ENCODE measurements at places on chromosomes 7 and 10.
A peak's percentile ranks its signal among the peaks of the same experiment; 100 is the strongest.

GRCh38 chr7:92973293-92973731 lies 136.9 kb upstream of the CDK6 start:
- H3K27me3 ChIP-seq, result no peaks in the 10 kb centered on the region
- H3K36me3 ChIP-seq, result no peaks in the 10 kb centered on the region
- H3K27ac ChIP-seq, result no peak overlapping the region
- H3K4me1 ChIP-seq, result no peaks in the 10 kb centered on the region
- no peak for DNase-seq

- H3K4me1 ChIP-seq, result no peaks in the 10 kb centered on the region
- no peak overlapping the region for H3K4me3 ChIP-seq
- no peak overlapping the region for H3K27ac ChIP-seq
- H3K27me3 ChIP-seq, result no peaks in the 10 kb centered on the region
- H3K36me3 ChIP-seq, result no peaks in the 10 kb centered on the region
Measured at GRCh38 chr7:85567983-85568382, 381.1 kb upstream of the SEMA3D start.

- peak overlapping the region; percentile 55 for H3K27ac ChIP-seq
- no peaks in the 10 kb centered on the region for H3K36me3 ChIP-seq
- no peak for DNase-seq
- H3K4me3 ChIP-seq, result no peak overlapping the region
Measured at GRCh38 chr7:128383776-128384175, 22.3 kb upstream of the PRRT4 start.

DNA sequence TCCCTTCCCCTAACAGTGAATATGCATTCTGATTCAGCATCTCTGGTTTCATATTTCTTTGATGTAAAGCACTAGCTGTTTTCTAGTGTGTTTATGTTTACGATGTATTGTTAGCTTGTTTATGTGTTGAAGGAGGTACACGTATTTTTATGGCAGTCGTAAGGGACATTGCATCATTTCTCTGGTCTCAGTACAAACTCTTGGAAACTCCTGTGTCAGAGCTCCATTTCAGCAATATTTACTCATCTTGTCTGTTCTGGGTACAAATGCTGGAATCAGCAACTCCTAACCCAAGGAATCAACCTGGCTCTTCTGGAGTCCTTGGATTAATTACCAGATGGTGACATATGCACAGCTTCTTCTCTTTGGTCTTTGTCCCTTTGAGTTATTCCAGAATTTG lies 270.0 kb upstream of the PLXDC2 start:
- no peaks in the 10 kb centered on the region for H3K27me3 ChIP-seq
- no peak overlapping the region for H3K4me3 ChIP-seq
- H3K36me3 ChIP-seq, result no peaks in the 10 kb centered on the region

DNA sequence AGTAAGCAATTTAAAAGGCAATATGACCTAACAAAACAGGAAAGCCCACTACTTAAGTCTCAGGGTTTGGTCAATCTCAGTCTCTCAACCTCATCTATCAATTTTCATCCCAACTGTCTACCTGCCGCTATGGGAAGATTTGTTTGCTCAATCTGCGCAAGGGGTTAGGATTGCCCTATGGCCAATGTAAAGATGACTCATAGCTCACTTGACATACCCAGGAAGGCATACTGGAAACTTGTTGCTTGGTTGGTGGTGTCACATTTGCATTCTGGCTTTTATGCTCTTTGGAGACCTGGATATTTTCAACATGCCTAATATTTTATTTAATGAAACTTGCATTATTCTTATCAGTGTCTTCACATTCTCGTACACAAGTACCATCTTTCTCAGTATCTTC lies 78.1 kb upstream of the TMEM196 start:
- H3K4me1 ChIP-seq, result no peaks in the 10 kb centered on the region
- H3K27ac ChIP-seq, result no peak overlapping the region
- H3K4me3 ChIP-seq, result no peak overlapping the region
- no peaks in the 10 kb centered on the region for H3K27me3 ChIP-seq

- no peaks in the 10 kb centered on the region for H3K4me1 ChIP-seq
- DNase-seq, result no peak
- no peak overlapping the region for H3K27ac ChIP-seq
- no peak overlapping the region for H3K4me3 ChIP-seq
- no peaks in the 10 kb centered on the region for H3K27me3 ChIP-seq
Measured at GRCh38 chr10:121460733-121461132, 137.5 kb downstream of the FGFR2 start.

GRCh38 chr7:81007051-81007450 lies 88.2 kb upstream of the SEMA3C start:
- DNase-seq, result no peak
- H3K4me3 ChIP-seq, result no peak overlapping the region
- no peaks in the 10 kb centered on the region for H3K27me3 ChIP-seq
- no peak overlapping the region for H3K27ac ChIP-seq

DNA sequence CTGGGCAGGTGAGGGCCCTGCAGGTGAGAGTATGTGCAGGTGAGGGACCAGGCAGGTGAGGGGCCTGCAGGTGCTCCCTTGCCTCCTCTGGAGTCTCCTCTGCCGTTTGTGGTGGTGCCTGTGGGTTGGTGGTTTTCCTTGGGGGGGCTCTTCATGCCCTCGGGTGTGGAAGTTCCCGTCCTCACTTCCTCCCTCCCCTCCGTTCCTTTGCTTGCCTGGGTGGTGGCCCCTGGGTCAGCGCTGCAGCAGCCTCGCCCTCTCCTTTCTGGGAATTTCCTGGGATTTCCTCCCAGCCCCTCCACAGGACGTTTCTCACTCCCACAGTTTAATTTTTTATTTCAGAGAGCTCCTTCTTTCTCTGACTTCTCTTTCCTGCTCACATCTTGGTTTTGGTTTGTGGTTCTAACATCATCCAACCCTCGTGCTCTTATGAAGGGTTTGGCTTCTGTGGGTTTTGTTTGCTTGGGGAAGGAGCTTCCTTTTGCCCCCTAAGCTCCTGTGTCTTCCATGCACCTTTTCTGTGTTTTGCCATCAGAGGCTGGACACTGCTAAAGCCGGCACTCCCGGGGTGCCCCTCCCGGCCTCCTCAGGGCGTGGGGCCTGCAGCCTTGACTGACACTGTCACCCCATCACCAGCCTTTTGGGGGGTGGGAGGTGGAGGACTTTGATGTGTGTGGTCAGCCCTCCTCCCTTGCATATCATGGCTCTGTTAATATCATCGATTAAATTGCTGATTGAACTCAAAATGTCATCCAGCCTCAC lies 29.2 kb upstream of the ADGRA1 start:
- no peaks in the 10 kb centered on the region for H3K4me1 ChIP-seq
- no peak overlapping the region for H3K27ac ChIP-seq
- no peak for DNase-seq
- H3K27me3 ChIP-seq, result no peaks in the 10 kb centered on the region

DNA sequence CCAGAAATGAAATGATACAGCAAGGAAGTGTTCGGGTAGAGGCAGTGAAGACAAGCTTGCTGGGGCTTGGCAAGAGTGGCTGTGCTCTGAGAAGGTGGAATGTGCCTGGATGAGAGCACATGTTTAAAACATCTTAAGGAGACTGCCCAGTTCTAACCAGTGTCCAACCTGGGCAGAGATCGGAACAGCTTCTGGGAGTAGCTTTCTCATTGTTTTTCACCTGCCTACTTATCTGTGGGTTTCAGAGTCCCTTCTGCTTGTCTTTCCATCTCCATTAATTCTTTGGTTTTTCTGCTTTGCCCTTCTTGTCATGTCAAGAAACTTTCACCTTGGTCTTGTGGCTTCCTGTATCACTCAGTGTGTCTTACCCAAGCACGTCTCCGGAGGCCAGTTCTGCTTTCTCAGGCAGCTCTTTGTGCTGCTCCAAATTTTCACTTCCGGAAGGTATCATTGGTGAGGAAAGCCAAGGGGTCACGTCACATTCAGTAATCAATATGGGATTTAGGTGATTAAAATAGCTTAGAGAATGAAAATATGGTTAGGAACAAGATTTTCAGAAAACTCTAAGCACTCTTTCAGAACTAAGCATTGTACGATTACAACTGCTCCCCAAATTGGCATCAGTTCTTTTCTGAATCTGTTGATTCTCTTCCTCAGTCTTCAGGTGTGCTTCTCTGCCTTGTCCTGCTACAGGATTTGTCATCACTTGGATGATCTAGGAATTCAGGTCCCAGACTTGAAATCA lies 5.5 kb upstream of the LAMB4 start:
- H3K27me3 ChIP-seq, result no peaks in the 10 kb centered on the region
- H3K4me1 ChIP-seq, result no peaks in the 10 kb centered on the region
- H3K4me3 ChIP-seq, result no peak overlapping the region

DNA sequence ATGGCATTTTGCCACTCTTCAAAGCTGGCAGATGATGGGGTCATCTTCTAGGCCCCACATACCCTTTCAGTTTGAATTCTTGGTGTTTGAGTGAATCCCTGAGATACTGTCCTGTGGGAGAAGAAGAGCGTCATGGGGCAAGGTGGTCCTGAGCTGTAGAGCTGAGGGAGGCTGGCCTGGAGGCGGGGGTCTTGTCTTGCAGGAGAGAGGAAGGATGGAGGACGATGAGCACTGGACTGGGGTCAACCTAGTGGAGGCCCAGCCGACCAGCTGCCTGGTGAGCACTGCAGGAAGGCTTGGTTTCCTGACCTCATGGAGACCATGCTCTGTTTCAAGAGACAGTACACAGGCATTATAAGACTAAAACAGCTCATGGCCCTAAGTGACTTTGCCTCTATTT lies 114.6 kb downstream of the TACC2 start:
- H3K4me3 ChIP-seq, result no peak overlapping the region
- no peak for DNase-seq
- H3K27me3 ChIP-seq, result no peaks in the 10 kb centered on the region
- peaks cover 40% of the 10 kb centered on the region for H3K36me3 ChIP-seq

DNA sequence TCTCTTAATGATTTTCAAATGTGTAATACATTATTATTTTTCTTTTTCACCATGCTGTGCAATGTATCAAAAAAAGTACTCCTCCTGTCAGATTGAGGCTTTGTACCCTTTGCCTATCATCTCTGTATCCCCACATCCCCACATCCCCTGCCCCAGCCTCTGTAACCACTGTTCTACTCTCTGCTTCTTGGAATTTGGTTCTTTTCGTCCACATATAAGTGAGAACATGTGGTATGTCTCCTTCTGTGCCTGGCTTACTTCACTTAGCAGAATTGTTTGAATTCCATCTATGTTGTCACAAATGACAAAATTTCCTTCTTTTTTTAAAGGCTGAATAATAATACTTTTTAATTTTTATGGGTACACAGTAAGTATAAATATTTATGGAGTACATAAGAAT lies 13.8 kb downstream of the TAF3 start:
- H3K4me1 ChIP-seq, result peaks cover 12% of the 10 kb centered on the region
- no peaks in the 10 kb centered on the region for H3K27me3 ChIP-seq
- no peak overlapping the region for H3K27ac ChIP-seq
- no peaks in the 10 kb centered on the region for H3K36me3 ChIP-seq
- DNase-seq, result no peak
- H3K4me3 ChIP-seq, result no peak overlapping the region

GRCh38 chr7:138838166-138838565 lies 40.2 kb upstream of the ATP6V0A4 start:
- no peak for DNase-seq
- no peaks in the 10 kb centered on the region for H3K27me3 ChIP-seq
- H3K4me3 ChIP-seq, result no peak overlapping the region
- H3K36me3 ChIP-seq, result no peaks in the 10 kb centered on the region

- H3K4me1 ChIP-seq, result no peaks in the 10 kb centered on the region
- DNase-seq, result peak; percentile 36
- no peak overlapping the region for H3K4me3 ChIP-seq
- no peaks in the 10 kb centered on the region for H3K27me3 ChIP-seq
- H3K27ac ChIP-seq, result no peak overlapping the region
Measured at GRCh38 chr7:33882040-33882837, 23.1 kb upstream of the BMPER start.

DNA sequence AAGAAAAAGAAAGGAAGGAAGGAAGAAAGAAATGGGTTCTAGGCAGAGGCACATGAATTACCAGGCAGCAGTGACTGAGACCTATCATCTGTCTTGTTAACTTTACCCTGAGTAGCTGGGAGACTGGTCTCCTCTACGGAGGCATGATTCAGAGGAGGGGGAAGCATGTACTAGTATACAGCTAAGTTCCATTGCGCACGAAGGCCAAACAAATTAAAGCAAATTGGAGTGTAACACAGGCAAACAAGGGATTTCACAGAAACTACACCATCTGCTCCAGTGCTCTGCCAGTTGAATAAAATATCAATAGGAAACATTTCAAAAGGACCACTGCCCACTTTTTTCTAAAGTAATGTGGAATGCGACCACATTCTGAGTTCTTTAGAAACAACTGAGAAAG lies 65.9 kb upstream of the RSU1 start:
- no peak for DNase-seq
- H3K27ac ChIP-seq, result no peak overlapping the region
- no peaks in the 10 kb centered on the region for H3K27me3 ChIP-seq
- H3K36me3 ChIP-seq, result no peaks in the 10 kb centered on the region
- no peaks in the 10 kb centered on the region for H3K4me1 ChIP-seq

GRCh38 chr10:88162852-88163251 lies 299.4 kb downstream of the PTEN start:
- no peaks in the 10 kb centered on the region for H3K36me3 ChIP-seq
- H3K4me1 ChIP-seq, result peaks cover under 1% of the 10 kb centered on the region
- H3K27ac ChIP-seq, result no peak overlapping the region
- no peak overlapping the region for H3K4me3 ChIP-seq

- DNase-seq, result peak; percentile 64
- H3K4me3 ChIP-seq, result peak overlapping the region; percentile 88
- no peaks in the 10 kb centered on the region for H3K27me3 ChIP-seq
Measured at GRCh38 chr7:151249732-151250072, 1.2 kb upstream of the SMARCD3 start.

GRCh38 chr10:19946791-19947190 lies 130.6 kb downstream of the PLXDC2 start:
- no peak for DNase-seq
- H3K4me1 ChIP-seq, result peaks cover 36% of the 10 kb centered on the region
- H3K27ac ChIP-seq, result no peak overlapping the region

DNA sequence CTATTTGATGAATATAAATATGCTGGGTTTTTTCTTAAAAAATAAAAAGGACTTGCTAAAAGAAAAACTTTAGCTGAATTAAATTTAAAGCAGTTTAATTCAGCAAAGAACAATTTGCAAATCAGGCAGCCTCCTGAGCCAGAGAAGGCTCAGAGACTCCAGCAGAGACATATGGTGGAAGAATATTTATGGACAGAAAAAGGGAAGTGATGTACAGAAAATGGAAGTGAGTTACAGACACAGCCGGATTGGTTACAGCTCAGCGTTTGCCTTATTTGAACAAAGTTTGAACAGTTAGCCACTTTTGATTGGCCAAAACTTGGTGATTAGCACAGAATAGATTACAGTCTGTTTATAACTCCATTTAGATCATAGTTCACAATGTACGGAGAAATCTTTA lies 110.3 kb downstream of the GAD2 start:
- DNase-seq, result no peak
- no peaks in the 10 kb centered on the region for H3K36me3 ChIP-seq
- no peaks in the 10 kb centered on the region for H3K4me1 ChIP-seq
- no peak overlapping the region for H3K4me3 ChIP-seq

DNA sequence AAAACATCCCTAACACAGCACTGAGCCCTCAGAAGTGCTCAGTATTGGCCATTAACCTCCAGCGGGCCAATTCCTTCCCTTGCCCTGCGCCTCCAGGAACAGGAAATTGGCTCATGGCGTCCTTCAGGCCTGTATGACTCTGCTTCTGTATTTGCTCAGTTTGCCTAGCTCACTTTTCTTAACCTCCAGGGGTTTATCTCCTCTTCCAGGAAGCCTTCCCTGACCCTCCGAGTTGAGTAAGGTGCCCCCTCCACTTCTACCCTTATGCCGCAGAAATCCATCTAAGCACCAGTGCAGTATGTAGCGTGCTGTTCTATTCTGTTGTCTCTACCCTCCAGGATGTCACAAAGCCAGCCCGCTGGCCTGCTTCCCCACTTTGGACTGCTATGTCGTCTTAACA lies 1.1 kb upstream of the SFXN4 start:
- peaks cover 24% of the 10 kb centered on the region for H3K4me1 ChIP-seq
- peak overlapping the region; percentile 93 for H3K27ac ChIP-seq
- no peak for DNase-seq
- H3K27me3 ChIP-seq, result no peaks in the 10 kb centered on the region
- peak overlapping the region; percentile 66 for H3K4me3 ChIP-seq

Data from psoas muscle (tissue), 8 donors.